ENCODE measurements at places on chromosomes 12 and 14.

DNA sequence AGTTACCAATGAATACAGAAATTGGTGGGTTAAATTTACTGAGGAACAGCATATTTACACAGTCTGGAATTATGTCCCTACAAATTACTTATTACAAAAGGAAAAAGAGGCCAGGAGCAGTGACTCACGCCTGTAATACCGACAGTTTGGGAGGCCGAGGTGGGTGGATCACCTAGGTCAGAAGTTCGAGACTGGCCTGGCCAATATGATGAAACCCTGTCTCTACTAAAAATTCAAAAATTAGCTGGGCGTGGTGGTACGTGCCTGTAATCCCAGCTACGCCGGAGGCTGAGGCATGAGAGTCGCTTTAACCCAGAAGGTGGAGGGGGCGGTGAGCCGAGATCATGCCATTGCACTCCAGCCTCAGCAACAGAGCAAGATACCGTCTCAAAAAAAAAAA is 52.6 kb downstream of the HECTD1 start:
- no peak for DNase-seq

GRCh38 chr12:64054079-64054520 is 168.0 kb downstream of the KICS2 start:
- no peak for DNase-seq

DNA sequence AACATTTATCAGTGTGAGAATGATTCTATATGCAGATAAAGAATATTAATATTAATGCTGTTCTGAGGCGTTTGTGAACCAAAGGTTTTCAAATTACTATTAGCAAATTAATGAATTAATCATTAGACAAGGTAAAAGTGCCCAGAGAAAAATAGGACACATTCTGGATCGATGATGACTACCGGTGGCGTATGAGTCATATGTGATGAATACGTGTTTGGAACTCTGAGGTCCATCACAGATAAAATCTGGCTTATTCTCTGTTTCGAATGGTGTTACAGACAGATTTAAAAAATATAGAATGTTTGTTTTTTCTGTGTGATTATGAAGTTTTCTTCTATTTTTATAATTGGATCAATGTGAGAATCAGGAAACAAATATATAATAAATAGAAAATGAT is 79.2 kb upstream of the RTL1 start:
- DNase-seq = no peak

DNA sequence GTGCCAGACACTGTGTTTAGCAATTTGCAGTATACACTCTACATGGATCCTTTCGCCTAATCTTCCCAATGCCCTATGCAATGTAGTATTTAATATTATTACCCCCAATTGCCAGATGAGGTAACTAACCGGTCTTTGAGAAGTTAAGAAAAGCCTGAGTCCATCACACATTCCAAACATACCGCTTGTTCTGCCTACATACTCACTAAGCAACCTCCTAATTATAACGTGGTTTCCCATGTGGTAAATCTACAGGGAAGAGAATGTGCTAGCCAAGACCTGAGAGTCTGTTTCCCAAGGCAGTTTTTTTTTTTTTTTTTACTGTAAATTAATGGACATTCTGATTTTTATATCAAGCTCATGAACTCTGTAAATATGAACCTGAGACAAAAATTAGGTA is 37.2 kb downstream of the ATP2B1 start:
- no peak for DNase-seq

DNA sequence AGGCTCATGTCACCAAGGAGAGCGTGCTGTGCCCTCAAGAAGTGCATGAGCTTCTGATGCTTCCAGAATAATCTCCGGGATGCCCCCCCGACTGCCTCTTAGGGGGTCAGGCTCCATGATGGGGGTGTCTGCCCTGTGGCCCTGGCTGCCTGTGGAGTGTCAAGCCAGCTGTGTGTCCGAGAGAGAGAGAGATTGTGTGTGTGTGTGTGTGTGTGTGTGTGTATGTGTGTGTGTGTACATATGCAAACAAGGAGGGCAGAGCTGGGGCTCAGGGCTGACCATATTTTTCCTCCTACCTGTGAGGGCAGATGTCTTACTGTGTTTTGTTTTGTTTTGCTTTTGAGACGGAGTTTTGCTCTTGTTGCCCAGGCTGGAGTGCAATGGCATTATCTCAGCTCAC is 5.6 kb upstream of the ALDH2 start:
- no peak for DNase-seq

GRCh38 chr14:56903304-56903969 is 93.2 kb upstream of the OTX2 start:
- no peak for DNase-seq

DNA sequence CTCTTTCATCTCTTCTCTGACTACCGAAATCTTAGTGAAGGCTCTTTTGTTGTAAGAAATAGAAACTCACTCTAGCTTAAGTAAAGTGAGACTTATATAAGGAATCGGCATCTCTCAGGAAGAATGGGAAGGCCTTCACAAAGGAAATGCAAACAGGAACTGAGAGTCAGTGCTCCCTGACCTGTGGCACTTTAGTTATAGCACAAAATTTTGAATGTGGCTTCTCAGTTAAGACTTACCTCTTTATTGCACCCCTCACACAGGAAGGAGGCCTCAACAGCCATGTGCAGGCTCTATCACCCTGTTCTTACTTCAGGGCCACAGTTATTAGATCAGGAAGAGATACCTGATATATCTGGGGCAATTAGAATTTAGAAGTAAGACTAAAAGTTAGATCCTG is 224.7 kb upstream of the EGLN3 start:
- no peak for DNase-seq

DNA sequence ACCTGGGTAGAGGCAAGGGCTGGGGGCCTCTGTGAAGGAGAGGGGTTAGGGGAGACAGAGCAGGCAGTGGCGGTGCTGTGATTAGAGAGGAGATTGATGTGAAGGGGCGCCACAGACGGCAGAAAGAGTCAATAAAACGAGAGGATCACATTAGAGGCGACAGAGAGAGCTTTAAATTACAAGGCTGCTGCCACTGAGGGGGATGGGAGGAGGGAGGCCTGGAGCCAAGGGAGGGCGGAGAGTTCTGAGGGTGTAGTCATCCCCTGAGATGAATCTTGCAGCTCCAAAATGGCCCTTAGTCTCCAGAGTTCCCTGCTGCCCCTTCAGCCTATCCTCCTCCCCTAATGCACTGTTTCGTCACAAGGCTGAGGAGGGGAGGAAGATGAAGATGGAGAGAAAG is 12.8 kb downstream of the ZFHX2 start:
- no peak for DNase-seq

DNA sequence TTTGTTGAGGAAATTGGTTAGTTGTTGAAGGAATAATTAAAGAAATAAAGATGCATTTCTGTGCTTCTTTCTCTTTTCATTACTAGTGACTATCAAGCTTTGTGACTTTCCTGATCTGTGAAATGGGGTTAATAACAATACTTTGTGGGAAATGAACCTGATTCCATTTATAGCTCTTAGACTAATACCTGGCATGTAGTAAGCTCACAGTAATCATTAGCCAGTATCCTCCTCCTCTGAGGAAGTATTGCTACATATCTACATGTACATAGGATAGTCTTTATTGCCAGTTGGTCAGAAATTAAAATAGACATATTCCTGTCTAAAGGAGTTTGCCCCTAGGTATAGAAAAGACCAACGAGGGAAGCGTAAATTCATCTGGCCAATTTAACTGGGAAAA is 1.8 kb upstream of the CCDC198 start:
- no peak for DNase-seq

- peak; percentile 40 for DNase-seq
Measured at GRCh38 chr14:61511558-61511948, 183.8 kb upstream of the HIF1A start.

DNA sequence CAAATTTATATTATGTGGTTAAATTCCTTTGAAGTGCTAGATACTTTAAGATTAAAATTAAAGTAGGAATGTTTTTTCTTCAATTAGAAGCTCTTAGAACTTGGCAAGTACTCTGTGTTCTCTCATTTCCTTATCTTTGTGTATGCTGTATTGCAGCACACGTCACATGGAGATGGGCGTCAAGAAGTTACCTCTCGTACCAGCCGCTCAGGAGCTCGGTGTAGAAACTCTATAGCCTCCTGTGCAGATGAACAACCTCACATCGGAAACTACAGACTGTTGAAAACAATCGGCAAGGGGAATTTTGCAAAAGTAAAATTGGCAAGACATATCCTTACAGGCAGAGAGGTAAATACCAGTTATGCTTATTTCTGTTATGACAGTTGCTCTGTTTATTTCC is 19.7 kb downstream of the MARK3 start:
- no peak for DNase-seq

All from activated CD4-positive, alpha-beta T cell treated with anti-CD3 and anti-CD28 coated beads for 1 hour (primary cell).